ENCODE measurements at places on chromosomes 6 and 20.
A peak's percentile ranks its signal among the peaks of the same experiment; 100 is the strongest.

- DNase-seq = no peak
These were observed 204.3 kb upstream of the FOXQ1 start for GRCh38 chr6:1107578-1107977.

DNA sequence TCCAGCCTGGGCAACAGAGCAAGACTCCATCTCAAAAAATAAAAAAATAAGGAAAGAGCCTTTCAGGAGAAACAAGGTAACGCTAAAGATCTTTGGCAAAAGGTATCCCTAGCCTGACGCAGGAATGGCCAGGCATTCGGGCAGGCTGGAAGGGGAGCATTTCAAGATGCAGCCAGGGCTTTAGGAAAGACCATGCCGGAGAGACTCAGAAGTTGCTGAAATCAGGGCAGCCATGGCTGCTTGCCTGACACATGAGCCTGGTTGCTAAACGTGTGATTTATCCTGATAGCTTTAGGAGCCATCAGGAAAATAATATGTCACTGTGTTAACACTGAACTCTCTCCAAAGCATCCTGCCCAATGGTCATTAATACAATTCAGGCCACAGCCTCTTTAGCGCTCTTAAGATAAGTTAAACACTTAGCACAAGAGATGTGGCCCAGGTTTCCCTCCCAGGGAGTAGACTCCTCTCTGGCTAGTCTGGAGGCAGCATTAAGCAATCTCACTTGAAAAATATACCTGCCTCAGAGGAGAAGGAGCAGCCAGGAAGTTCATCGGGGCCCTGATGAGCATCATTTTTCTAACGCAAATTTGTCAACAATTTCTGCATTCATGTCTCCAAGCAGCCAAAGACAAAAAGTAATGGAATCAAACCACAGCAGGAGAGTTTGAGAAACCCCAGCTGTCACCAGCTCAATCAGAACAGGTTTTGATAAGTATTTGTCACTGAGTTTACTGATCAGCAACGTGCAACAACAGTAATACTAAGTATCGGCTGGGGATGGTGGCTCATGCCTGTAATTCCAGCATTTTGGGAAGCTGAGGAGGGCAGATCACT, 200.0 kb downstream of the ZMYND8 start:
- no peak for DNase-seq

DNA sequence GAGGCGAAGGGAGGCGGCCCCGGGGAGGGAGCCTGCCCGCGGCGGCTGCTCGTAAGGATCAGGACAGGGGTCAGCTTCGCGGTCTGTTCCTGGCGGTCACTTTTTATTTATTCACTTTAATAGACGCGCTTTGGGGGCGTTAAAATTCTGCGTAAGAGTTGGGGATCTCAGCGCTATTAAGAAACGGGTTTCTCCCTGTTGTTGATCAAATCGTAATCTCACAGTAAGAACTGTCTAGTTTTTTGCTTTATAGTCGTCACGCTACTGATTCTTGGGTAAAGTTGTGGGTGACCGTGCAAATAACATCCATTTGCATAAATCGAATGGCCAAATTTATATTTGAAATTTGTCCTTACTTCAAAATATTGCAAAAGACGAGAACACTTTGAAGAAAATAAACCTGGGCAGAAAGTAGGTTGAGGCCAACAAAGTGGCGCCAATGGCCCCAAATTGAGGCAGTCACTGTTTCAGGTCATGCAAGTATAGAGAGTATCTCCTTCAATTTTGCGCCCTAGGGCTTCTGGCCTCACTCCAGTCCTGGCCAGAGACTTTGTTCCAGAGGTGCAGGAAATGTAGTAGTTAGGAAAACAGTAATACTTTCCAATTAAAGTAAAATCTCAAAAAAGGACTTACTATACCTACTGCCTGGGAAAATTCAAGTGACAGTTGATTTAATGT, 963 bp upstream of the RMND1 start:
- peak; percentile 14 for DNase-seq

- no peak for DNase-seq
These were observed 149.3 kb downstream of the GJA1 start for GRCh38 chr6:121584586-121585369.

DNA sequence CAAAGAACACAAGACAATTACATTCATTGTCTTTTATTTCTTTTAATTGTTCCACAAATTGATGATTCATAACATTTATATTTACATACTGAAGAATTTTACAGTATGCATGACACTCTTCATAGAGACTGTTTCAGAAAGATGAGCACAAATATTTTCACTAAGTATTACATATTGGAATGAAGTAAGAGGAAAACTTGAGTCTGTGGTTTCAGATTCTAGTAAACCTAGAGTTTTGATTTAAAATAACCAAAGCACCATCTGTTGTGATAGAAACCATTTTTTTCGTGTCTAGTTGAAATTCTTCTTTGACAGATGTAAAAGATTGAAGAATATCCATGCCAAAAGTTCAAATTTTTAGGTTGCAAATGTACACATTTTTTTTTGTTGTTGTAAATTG, 32.1 kb upstream of the OPN5 start:
- DNase-seq = no peak

GRCh38 chr20:1301031-1301529, 27.9 kb downstream of the SDCBP2 start:
- peak; percentile 69 for DNase-seq

DNA sequence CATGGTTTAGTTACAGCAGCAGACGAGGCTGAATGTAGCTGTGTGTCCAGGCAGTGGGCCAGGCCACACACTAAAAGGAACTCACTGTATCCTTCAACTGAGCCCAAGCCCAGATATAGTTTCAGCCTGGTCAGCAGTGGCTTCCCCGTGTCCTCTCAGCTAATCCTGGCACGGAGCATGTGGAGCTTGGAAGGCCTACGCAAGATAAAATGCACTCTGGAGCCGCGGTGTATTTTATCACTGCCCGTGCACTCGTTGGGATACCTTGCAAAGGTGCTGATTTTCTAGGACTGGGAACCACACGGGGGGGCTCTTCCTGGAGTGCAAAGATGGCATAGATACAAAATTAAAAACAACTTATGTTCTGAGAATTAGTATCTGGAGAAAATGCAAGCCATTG, 48.4 kb upstream of the IYD start:
- no peak for DNase-seq

DNA sequence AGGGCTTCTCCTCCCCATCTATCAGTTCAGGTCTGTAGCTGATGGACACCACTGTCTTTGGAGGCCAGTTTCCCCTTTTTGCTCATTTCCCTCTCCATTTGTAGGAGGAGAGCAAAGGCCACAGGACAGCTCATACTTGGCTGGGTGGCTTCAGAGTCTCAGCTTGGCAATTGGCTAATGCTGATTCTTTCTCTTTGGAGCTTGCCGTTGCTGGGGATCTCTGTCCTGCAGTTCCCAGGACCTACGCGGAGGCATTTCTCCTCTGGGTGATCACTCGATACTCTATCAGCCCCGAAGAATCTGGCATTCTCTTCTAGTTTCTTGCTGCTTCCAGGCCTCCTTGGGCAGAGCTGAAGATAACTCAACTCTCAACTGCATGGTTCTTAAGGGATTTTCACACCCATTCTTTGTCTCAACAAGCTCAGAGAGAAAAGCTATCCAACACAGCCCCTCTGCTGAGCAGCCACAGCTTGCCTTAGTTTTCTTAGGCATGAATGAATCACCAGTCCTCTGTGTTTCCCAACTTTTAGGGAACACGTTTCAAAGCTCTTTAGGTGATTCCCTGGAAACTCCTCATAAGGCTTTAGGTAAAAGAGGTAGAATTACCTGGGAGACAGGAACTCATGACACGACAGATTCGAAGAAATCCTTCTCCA, 19.2 kb upstream of the SSR1 start:
- no peak for DNase-seq

- peak; percentile 42 for DNase-seq
These were observed 24.6 kb downstream of the DSTN start for GRCh38 chr20:17594443-17594842.

DNA sequence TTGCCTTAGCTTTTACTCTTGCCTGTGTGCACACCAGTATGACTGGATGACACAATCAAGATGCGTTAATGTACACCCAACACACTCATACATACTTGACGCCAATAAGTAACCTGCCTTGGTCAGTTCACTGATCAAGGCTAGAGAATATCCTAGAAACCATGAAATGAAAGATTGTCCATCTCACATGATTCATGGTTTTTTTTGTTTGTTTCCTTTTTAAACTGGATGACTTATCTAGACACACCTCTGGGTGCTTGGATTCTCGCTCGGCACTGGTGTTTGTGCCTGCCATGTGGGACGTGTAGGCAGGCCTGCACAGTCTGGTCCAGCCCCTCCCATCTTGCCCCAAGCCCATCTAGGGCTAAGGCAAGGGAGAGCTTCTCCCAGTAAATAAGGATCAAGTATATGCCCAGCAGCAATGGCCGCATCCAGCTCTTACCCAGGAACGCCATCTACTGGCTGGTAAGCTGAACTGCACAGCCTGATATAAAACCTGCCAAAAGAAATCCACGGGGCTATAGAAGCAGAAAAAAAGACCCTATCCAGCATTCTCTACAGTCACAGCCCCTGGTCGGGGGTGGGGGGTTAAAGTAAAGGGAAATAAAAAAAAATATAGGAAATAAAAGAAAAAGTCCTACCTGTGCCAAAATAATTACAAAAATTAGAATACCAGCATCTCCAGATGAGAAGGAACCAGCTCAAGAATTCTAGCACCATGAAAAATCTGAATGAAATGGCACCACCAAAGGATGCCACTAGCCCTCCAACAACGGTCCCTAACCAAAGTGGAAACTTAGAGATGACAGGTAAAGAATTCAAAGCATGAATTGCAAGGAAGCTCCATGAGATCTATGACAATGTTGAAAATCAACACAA, 73.3 kb downstream of the OTOR start:
- DNase-seq = peak; percentile 68

GRCh38 chr6:132388291-132388690, 13.0 kb downstream of the MOXD1 start:
- DNase-seq = no peak

- DNase-seq = no peak
These were observed 44.9 kb downstream of the TPD52L1 start for GRCh38 chr6:125198398-125198937.

- DNase-seq = no peak
These were observed 137.6 kb downstream of the OTOR start for GRCh38 chr20:16885746-16886145.

All from iPS-NIHi11 (cell line).